ENCODE measurements at places on chromosomes 13 and 19.

DNA sequence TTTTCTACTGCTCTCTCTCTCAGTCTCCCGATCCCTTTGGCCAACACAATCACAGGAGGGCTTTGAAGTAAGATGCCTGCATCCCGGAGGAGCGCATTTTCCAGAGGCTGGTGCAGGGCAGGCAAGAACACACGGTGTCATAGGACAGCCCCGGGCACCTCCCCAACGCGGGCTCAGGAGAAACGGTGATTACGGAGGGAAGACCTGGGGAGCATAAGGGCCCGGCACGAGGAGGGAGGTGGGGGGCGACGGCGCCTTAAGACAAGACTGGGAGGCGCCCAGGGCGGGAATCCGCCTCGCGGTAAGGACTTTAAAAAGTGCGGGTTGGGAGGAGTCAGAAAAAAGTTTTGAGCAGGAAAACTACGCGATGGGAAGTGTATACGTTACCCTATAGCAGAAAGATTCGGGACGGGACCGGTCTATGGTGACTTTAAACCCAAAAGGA, 18.7 kb upstream of the ZNF888 start:
- peak; percentile 77 for DNase-seq

DNA sequence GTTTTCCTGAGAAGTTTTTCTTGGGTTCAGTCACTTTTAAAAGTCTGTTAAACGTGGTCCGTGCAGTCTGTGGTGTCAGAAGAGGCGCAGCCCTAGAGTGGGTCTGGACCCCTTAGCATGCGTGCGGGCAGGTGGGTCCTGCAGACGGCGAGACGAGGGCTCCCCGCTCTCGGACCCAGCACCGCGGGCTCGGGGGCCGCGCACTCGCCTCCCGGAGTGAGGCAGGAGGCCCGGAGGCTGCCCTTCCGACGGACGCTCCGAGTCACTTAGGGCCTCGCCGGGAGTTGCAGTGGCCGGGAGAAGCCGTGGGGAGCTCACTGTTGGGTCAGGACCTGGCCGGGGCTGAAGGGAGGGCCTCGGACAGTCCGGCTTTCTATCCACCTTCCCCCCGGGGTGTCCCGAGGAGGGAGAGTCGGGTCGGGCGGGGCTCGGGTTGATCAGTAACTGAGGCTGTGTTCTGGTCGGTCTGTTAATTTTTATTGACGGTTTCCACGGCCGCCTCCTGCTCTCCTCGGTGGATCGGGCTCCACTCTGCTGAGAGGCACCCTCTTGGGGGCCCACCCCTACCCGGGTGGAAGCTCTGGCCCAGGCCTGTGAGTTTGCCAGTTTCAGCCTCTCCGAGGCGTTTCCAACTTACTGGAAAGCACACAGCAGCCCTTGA, 1.3 kb downstream of the PTBP1 start:
- peak; percentile 67 for DNase-seq

DNA sequence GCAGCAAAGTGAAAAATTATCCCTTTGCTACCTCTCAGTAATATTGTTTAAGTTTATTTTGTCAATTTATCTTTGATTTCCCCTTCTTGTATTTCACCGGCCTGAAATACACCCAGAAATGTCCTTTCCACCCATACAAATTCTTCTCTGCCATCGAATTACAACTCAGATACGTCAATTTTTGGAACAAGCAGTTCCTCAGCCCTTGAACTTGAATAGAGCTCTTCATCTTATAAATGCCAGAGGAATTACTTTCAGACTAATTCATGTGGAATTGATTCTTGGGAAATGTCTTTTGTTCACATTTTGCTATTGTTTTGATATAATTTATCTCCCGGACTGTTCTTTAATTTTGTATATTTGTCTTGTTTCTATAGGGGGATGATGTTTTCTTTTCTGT, 1359.3 kb upstream of the MIR17HG start:
- DNase-seq, result no peak

- peak; percentile 56 for DNase-seq
These were observed 62.3 kb downstream of the CHST8 start for GRCh38 chr19:33683881-33684537.

DNA sequence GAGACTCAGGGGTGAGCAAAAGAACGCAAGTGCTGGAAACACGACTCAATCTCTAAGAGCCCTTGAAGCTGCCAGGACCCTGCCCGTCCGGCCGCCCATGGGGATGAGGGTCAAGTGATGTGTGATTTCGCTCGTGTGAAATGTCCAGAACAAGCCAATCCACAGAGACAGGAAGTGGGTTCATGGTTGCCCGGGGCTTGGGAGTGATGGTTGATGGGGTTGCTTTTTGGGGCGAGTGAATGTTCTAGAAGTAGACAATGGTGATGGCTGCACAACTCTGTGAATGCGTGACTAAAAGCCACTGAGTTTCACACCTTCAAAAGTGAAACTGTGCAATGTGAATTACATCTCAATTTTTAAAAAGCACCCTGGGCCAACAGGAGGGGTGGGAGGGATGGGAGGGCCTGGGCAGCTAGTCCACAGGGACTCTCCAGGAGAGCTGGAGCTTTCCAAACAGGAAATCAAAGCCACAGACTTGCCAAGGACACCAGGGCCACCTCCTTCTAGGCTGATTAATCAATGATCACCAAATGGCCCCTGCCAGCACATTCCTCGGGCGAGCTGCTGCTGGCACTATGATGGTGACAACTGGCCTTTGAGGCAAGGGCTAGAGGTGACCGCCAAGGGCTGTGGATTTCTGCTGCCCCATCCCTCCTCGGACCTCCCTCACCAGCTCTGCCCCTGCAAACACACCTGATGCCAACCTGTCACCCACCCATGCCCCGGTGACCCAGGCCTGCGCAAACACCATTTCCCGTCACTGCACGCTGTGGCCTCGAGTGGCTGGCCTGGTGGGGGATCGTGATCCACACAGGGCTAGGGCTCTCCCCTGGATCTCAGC, 14.0 kb downstream of the DPP9 start:
- DNase-seq, result no peak

DNA sequence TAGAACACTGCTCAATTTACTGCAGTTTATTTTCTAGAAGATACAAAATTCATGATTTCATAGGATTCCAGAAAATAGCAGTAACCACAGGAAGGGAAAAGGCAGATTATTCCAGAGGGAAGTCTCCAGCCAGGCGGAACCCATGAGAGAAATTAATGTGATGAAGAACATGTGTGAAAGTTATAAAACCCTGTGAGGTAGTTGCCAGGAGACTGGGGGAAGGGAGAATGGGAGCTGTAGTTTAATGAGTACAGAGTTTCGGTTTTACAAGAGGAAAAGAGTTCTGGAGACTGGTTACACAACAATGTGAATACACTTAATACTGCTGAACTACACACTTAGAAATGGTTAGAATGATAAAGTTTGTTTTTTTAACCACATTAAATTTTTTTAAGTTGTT, 14.2 kb upstream of the PDX1 start:
- no peak for DNase-seq

DNA sequence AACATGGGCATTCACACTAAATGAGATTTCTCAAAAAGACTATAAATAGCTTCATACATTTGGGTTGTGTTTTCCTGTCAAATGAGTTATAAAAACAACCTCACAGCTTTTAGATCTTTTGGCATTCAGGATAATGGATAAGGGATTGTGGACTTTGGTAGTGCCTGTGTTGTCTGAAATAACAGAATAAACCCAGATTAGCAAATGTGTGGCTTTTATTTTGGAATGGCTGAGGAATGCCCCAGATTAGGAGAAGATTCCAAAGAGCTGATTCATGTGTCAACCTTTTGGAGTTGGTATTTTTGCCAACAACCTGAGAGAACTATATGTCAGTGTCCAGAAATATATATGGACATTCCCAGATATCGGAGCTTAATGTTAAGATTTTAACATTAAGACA, 164.7 kb downstream of the MTUS2 start:
- no peak for DNase-seq

DNA sequence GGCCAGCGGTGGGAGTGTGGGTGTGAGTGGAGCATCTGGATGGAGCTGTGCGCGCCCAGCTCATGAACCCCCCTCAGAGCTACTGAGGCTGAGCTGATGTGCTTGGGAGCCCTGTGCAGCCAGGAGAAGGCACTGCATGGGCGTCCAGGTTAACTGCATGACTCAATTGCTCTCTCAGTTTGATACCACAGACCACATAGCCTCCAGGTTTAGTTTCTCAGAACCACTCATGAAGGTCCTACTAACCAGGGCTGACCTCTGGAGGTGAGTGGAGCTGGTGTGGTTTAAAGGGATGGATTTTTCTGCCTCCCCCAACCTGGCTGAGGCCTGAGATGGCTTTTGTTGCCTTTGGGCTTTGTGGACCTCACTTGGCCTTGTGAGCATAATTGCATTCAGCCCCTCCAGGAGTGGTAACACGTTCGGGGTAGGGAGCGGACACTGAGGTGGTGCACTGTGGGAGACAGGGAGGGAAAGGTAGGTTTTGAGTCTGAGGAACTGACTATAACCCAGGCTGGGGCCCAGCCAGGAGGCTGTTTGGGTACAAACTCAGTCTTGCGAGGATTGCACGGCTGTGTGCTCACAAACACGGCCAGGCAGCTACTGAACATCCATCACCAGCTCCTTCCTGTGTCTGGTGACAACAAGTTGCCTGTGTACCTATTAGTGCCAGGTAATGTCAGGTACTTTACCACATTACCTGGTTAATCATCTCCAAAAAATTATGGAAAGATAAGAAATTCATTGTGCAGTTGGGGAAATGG, 97.5 kb downstream of the RGCC start:
- DNase-seq, result no peak

- no peak for DNase-seq
These were observed 22.8 kb downstream of the HIF3A start for GRCh38 chr19:46319613-46320012.

DNA sequence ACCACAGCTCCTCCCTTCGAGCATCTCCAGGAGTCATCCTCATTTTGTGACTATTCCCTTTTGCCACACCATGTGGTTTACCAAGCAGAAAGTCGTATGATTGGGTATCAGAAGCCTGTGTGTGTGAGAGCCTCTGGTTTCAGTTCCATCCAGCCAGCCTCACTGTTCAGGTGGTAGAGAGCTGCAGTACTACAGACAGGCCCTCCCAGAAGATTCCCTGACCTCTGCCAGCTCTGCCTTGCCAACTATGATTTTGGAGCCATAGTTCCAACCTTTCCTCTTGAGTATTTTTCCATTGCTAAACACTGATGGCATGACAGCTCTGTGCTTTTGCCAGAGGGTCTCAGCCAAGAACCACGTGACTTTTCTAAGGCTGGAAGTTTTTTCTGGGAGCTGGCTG, 82.5 kb downstream of the DHRS12 start:
- no peak for DNase-seq

- DNase-seq, result peak; percentile 45
These were observed 165.0 kb downstream of the USP12 start for GRCh38 chr13:27006519-27007161.

GRCh38 chr19:11420429-11421370, 1.6 kb upstream of the RGL3 start:
- DNase-seq, result peak; percentile 74

GRCh38 chr13:90792335-90792734, 555.2 kb upstream of the MIR17HG start:
- DNase-seq, result no peak

GRCh38 chr19:30325676-30326392, 46.4 kb upstream of the ZNF536 start:
- peak; percentile 47 for DNase-seq

DNA sequence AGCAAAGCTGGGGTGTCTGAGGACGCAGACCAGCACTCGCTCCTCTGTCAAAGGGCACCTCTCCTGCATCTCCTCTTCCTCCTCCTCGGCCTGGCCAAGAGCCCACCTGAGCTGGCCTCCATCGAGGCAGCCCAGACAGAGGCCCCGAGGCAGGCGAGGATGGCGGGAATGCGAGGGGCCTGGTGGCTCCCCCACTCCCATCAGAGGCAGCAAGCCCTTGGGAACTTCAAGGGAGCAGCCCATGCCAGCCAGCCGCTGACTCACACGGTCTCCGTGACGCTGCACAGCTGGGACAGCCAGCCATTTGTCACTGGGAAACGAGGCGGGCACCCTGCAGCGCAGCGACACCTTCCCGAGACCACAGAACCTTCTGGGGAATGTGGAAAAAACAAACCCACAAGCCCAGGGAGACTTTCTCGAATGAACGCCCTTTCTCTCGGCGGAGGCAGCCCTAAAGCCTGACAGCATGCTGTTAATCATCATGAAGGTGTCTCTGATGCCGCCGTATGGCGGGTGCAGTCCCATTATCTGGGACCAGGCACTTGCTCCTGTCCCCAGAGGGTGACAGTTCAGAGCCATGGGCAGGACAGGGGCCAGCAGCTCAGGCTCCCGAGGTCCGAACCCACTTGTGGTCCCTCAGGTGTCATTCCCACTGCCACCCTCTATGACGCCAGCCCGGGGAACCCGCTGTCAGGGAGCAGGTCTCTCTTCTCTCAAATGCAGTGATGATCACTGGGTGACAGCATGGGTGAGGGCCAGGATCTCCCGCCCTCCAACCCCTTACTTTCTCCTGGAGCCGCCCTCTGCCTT, 53.0 kb downstream of the PEPD start:
- no peak for DNase-seq

DNA sequence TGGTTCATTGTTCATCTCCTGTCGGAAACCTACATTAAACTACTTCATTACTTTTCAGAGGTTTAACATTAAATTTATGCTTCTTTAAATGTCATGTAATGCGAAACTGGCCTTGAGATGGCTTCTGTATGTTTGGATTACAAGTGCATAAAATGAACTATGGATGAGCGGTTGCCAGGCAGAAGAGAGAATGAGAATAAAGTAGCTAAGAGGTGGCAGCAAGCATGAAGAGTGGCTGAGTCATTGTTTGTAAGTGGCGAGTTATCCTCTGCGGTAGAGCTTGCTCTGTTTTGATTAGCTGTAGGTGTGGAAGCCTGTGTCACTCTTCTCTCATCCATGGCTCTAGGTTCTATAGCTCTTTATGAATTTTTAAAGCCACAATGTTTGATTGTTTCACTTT, 1139.6 kb upstream of the PCDH9 start:
- DNase-seq, result no peak

GRCh38 chr19:48244281-48244680, 11.4 kb downstream of the CARD8 start:
- no peak for DNase-seq

GRCh38 chr13:103007427-103007762, 58.8 kb downstream of the SLC10A2 start:
- no peak for DNase-seq

DNA sequence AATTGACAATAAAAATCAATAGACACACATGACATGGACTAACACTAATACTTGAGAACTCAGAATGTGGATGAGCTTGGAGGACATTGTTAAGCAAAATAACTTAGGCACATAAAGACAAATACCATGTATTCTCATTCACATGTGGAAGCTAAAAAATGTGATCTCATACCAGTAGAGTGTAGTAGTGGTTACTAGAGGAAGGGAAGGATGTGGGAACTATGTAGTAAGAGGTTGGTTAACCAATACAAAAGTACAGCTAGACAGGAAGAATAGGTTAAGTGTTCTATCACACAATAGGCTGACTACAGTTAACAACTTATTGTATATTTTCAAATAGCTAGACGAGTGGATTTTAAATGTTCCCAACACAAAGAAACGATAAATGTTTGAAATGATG, 415.8 kb upstream of the KLF12 start:
- DNase-seq, result no peak

DNA sequence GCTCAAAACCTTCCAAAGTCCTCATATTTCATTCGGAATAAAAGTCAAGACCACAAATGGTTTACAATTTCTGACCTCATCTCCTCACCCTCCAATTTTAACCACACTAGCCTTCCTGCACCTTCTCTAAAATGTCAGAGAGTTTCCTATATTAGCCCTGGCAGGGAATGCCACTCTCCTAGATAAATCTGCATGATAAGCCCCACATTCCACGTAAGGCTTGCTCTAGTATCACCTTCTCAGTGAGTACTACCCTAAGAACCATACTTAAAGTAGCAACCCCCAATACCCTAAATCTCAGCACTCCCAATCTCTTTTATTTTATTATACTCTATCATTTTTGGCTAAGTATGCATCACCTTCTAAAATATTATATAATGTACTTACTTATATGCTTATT, 100.5 kb upstream of the SLITRK5 start:
- DNase-seq, result no peak
